ENCODE measurements at places on chromosomes 3 and 15. TPM values are rescaled to one million over a fixed set of nuclear protein-coding genes. Genes with fewer than 3 reads are reported as not detected.

The CHL1 gene
- total RNA-seq = not detected

The SAMD7 gene
- not detected for total RNA-seq

- peaks cover 33% of the 10 kb centered on the region for H3K4me1 ChIP-seq
- peaks cover 4% of the 10 kb centered on the region for H3K36me3 ChIP-seq
- H3K27me3 ChIP-seq = no peaks in the 10 kb centered on the region
- peak; percentile 75 for DNase-seq
- H3K27ac ChIP-seq = no peak overlapping the region
These were observed 26.7 kb downstream of the ABHD2 start for GRCh38 chr15:89114990-89115389.

DNA sequence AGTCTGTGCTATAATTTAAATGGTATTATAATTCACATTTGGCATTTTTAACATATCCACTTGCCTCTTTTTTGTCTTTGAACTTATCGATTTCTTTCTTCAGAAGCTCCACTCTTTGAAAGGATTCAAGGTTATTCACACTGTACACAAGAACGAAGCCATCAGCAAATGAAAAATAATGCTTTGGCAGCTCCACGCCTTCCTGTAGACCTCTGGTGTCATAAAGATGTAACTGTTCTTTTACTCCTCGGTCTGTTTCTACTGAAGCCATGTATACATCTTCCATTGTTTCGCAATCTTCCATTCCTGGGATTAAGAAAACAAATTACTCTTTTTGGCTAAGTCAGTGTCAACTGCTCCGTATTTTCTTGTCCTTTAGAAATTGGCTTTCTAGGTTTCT, 16.0 kb downstream of the NKIRAS1 start:
- H3K4me3 ChIP-seq = no peak overlapping the region
- H3K4me1 ChIP-seq = no peaks in the 10 kb centered on the region
- no peak for DNase-seq
- no peak overlapping the region for H3K27ac ChIP-seq
- H3K36me3 ChIP-seq = no peaks in the 10 kb centered on the region
- no peaks in the 10 kb centered on the region for H3K27me3 ChIP-seq

DNA sequence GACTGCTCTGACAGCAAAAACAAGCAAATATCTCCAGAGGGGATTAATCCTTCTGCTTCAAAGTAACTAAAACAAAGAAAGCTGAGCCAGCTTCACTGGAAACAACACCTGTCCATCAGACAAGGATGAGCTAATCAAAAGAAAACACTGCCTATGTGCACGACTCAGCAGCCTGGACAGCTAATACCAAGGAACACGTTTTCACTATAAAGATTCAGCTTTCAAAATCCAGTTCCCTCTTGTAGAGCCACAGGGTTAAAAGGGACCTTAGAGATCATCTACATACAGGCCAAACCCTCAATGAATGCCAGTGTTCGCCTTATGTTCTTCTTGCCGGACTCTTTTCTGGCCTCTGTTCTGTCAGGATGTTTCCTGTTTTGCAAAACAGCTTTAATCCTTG, 6.9 kb downstream of the TUSC7 start:
- H3K36me3 ChIP-seq = no peaks in the 10 kb centered on the region
- DNase-seq = no peak
- no peaks in the 10 kb centered on the region for H3K27me3 ChIP-seq
- no peak overlapping the region for H3K4me3 ChIP-seq
- no peaks in the 10 kb centered on the region for H3K4me1 ChIP-seq

Data from endothelial cell of umbilical vein (primary cell).